Stimulated activated CD8-positive, alpha-beta memory T cell treated with anti-CD3 and anti-CD28 coated beads, Interleukin-12 subunit alpha, Interleukin-12 subunit beta, amount 100 ng/mL, for 4 hours (primary cell): ENCODE measurements at places on chromosomes 11 and 22.
A peak's percentile ranks its signal among the peaks of the same experiment; 100 is the strongest.

- peak; percentile 50 for DNase-seq
These were observed 564 bp downstream of the THAP12 start for GRCh38 chr11:76380159-76380976.

DNA sequence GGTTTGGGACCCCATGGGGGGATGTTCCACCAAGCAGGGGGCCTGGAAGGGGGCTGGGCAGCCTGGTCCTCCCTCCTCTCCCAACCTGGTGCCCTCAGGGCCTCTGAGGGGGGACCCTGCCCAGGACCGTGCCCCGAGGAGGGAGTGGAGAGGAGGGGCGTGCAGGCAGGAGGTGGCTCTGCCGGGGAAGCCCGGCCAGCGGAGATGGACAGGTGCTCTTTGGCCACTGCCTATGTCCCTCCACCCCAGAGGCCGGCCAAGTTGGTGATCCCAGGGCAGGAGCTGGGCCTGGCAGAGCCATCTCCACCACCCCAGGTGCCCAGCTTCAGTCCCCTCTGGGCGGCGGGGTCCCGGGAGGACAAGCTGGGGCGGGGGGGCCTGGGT, 2.4 kb downstream of the MUC2 start:
- DNase-seq = no peak

DNA sequence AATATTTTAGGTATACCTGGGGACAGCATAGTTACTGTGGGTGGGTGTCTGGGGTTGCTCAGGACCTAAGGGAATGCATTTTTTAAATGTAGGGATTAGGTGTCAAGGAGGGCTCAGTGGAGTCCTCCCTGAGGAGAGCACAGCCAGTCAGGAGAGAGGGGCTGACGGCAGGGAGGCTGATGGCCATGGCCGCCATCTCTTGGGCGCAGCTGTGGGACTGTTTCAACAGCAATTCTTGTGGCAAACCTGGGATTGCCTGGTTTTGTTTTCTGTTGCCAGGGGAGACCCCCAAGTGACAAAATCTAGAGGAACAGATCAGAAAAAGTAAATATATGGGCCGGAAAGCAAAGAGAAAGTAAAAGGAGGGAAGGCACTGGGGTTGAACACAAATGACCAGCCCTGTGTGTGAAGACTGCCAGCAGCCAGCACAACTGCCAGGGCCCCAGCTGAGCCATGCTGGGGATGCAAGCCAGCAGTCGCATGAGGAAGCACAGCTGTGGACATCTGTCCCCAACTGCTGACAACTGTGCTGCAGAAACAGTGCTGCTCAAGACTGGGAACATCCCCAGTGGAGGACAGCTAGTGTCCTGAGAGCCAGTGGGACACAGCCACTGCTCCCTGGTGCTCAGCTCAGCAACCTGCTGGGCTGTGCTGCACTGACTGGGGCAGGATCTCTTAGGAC, 10.5 kb downstream of the MIF start:
- DNase-seq = no peak

GRCh38 chr22:27252282-27253049, 549.1 kb downstream of the MN1 start:
- no peak for DNase-seq

DNA sequence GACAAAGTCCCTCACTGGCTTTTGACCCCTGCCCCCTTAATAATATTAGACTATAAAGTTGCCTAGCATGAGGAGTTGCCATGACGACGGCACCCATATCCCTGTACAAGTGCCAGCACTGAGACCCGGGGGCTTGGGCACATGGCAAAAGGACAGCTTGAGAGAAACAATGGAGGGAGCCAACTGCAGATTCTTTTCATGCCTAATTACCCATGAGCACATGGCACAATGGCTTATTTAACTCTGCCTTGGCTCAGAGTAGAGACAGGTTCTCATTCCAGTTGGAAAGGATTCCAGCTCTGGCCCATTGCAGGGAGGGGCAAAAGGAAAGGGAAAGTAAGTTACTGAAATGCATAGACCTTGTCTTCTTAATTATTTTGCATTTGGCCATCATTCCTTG, 261.2 kb upstream of the UBASH3B start:
- DNase-seq = no peak

DNA sequence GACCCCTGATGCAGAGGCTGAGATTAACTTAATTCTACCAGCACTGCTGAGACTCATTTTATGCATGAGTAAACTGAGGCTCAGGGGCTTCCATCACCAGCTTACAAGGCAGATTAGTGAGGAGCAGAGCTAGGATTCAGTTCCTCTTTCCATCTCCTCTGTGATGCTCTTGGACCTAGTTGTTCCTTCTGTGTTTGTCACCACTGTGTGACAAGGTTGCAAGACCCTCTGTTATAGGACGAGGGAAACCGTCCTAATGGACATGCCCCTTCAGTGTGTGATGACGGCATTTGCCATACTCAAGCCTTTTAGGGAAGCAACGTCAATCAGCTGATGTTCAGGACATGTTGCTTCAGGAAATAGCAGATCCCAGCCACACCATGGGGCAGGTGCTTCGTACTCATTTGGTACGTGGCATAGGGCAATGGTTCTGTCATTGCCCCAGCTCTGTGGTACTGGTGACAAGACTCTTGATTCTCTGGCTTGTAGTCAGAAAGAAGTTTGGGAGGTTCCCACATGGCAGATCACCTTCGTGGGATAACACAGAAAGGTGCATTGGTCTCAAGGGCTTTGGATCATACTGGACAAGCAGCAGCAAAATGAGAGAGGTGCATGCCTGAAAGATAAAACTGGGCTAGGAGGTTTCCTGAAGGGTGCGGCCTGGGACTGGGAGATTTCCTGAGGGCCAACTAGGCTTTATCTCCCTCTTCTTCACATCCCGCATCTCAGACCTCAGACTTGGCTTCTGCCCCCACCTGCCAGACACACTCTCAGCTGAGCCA, 23.9 kb upstream of the CD44 start:
- no peak for DNase-seq

- DNase-seq = no peak
These were observed 51.7 kb upstream of the NUP160 start for GRCh38 chr11:47899801-47900200.

- DNase-seq = no peak
These were observed 218.6 kb downstream of the FAT3 start for GRCh38 chr11:92443199-92443598.

GRCh38 chr11:113615098-113615497, 91.0 kb downstream of the TMPRSS5 start:
- DNase-seq = no peak

DNA sequence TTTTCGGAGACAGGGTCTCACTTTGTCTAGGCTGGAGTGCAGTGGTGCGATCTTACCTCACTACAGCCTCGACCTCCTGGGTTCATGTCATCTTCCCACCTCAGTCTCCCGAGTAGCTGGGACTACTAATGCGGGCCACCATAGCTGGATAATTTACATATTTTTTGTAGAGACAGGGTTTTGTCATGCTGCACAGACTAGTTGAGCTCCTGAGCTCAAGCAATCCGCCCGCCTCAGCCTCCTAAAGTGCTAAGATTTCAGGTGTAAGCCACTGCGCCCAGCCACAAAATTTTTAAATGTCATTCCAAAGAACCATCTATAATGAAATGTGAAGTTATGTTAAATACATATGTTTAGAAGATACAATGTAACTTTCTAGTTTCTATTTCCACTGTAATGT, 4747.7 kb upstream of the OR11H1 start:
- no peak for DNase-seq

DNA sequence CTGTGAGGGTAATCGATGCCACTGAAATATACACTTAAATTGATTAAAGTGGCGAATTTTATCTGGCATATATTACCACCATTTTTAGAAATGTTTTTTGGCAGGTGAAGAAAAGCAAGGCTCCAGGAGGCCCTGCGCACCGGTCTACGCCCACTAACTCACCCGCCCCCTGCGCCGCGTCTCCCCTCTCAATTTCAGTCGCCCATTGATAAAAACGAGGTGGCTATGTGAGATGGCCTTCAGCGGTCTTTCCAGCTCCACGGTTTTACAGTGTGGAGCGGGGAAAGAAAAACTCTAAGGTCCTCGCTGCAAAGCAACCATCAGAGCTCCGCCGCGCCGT, 602 bp upstream of the AQP11 start:
- no peak for DNase-seq

DNA sequence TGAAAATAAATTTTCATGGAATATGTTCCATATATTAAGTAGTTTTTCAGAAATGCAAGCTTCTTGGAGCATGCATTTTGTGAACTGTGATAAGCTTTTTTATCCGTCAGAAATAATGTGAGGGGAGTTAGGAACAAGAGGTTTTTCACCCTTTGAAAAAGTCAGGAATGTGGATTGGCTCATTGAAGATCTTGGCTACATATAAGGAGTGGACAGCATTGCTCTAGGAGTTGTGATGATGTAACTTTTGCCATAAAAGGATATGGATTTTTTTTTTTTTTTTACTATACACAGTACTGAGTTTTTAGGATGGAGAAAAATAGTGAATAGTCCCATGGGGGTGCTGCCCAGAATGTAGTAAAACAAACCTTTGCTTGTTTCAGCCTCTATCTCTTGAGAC, 180.2 kb downstream of the NAV2 start:
- no peak for DNase-seq

DNA sequence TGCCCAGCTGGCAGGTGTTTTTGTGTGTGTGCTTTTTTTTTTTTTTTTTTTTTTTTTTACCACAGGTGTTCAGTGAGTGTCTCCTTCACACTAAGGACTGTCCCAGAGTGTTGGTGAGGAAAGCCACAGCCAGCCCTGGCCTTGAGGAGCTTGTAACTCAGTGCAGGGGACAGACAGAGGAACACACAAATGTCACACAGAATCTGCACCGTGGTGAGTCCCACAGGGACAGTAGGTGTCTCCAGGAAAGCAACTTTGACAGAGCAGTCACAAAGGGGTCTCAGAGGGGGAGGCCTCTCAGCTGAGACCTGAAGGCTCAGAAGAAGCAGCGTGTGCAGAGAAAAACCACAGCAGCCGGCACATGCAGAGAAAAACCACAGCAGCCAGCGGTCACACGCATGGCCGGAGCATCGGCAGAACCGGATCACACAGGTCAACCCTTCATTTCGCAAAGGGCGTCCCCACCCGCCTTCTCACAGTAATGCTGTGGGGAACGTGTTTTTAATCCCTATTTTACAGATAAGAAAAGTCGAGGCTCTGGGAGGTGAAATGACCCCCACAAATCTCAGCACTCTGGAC, 101.7 kb upstream of the PRR5 start:
- DNase-seq = no peak
